ENCODE measurements at places on chromosomes 1 and 21.
A peak's percentile ranks its signal among the peaks of the same experiment; 100 is the strongest.

DNA sequence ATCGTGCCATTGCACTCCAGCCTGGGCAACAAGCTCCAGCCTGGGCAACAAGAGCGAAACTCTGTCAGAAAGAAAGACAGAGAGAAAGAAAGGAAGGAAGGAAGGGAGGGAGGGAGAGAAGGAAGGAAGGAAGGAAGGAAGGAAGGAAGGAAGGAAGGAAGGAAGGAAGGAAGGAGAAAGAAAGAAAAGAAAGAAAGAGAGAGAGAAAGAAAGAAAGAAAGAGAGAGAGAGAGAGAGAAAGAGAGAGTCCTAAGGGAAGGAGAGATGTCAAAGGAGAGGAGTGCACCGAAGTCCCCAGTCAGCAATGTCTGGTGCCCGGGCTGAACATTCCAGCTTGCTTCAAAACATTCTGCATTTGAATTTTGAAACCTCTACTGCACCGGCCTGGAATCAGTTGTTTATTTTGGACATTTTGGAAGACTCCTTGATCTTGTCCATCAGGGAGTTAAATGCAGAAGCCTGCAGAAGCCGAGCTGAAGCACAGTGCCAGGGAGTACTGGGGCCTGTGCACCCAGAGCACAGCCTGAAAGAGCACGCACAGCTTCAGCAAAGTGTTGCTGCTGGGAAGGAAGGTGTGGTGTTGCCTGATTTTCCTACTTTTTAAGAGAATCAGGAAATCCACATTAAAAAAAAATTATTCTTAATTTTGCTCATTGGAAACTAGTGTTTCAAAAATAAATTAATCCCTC lies 3.7 kb upstream of the IGSF3 start:
- DNase-seq = no peak

- DNase-seq = no peak
These were observed 32.3 kb downstream of the URB1 start for GRCh38 chr21:32360401-32360975.

DNA sequence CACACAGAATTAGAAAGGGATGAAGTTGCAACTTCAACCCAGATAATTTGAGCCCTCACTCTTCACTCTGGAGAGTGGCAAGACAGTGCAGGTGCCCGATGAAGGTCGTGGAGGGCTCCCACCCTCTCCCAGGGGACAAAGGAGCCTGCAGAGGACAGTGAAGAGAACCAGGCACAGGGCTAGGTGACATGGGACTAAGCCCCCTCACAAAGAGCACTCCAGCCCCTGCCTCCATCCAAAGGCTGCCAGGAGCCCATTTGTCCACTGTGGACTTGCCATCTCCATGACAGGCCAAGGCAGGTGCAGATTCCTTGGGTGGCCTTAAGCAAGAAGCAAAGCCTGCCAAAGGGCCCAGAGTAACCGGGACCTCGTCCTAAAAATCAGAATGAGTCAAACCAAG lies 15.1 kb downstream of the ERRFI1 start:
- no peak for DNase-seq

DNA sequence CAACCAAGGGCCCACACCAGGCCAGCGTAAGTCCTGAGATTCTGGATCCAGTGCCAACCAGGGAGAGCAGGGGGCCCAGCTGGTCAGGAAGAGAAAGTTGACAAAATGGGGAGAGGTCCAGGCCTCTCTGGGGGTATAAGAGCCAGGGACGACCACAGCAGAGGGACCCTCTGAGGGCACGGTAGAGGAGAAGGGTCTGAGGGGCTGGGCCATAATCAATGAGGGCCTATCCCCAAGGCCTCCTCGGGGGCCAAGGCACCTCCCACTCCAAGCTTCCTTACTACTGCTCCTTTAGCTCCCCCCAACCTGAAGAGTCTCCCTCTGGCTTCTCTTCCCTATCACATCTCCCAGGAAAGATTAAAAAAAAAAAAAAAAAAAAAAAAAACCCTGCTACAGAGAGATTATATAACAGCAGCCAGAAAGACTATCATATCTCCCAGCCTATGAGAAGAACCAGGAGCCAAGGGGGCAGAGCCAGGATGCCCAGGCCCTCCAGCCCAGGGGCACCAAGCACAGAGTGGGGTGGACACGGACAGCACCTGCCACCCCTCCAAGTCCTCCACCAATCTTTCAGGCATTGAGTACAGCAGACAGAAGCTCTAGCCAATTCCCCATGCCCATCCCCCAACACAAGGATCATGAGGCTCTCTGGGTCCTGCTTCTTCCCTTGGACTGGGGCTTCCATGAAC lies 2.7 kb downstream of the MEF2D start:
- DNase-seq = no peak

GRCh38 chr1:56188855-56189254 lies 390.5 kb downstream of the PLPP3 start:
- DNase-seq = no peak

GRCh38 chr1:17615157-17615556 lies 75.7 kb downstream of the ARHGEF10L start:
- DNase-seq = no peak

DNA sequence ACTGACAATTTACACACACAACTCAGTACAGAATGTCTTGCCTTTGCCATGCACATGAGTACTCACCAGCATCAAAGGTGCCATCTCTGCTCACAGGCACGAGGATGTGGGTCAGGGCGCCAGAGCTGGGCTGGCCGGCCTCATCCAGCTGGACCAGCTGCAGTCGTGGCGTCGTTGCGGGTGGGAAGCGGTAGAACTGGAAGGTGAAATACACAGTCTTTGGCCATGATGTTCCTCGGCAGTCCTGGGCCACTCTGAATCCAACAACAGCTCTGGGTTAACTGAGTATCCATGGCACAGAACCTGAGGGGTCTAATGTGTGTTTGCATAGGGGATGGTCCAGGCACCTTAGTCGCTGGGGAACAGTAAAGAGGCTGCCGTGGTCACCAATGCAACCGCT lies 87.7 kb downstream of the NPHP4 start:
- no peak for DNase-seq

DNA sequence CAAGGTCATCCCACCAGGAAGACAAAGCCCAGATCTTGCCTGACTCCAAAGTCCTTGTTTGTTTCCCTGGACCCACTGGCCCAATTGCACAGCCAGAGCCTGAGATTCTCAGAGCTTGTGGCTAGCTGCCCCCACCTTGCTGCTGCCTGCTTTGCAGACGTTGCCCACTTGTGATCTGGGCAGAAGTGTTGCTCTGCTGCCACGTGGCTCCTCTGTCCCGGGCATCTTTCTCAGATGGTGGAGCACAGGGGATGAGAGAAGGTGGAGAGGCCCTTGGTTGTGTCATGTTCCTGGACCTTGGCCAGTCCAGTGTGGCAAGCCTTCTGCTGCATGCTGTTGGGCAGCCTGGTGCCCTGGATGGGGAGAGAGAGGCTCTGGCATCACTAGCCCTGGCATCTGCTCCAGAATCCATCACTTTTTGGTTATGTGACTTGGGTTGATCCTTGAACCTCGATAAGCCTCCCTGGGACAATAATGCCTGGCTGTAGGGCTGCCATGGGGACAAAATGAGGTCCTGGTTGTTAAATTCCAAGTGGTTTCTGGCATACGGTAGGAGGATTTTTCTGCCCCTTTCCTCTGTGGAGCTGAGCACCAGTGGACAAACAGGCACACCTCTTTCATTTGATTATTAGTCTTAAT lies 1.5 kb upstream of the NR0B2 start:
- DNase-seq = no peak

GRCh38 chr1:46526013-46526690 lies 25.3 kb downstream of the KNCN start:
- no peak for DNase-seq

DNA sequence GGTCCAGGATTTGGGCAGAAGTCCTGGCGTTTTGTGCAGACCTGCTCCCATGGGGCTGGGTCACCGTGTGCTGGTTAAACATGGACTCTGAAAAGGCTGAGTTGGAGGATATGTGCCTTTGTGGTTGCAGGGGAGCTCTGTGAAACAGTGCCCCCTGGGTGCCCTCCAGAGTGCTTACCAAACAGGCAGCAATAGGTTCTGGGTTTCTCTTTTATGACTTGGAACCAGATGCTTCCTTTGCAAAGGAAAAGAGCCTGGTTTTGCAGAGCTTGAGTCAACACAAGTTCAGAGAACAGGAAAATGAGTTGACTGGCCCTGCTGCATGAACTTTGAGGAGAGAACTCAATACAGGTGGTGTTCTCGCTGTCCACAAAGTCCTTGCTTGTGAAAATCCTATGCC lies 288.9 kb downstream of the TM2D1 start:
- no peak for DNase-seq

DNA sequence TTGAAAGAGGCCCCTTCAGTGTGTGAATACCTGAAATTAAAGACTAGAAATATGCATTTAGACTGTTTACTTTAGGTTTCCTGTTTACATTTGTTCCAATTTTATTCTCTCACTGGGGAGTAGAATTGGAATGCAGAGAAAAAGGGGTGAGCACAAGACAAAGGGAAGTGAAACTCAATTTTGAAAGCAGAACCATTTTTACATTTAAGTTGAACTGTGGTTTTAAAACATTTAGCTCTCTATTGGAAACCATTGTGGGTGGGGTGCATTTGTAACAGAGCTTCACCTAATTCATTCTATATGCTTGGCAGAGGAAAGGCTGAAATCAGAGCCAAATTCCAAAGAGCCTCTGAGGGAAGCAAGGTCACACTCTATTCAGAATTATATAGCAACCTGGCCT lies 235.3 kb upstream of the C1orf105 start:
- no peak for DNase-seq

- DNase-seq = no peak
These were observed 31.1 kb downstream of the ALG14 start for GRCh38 chr1:95041491-95042165.

DNA sequence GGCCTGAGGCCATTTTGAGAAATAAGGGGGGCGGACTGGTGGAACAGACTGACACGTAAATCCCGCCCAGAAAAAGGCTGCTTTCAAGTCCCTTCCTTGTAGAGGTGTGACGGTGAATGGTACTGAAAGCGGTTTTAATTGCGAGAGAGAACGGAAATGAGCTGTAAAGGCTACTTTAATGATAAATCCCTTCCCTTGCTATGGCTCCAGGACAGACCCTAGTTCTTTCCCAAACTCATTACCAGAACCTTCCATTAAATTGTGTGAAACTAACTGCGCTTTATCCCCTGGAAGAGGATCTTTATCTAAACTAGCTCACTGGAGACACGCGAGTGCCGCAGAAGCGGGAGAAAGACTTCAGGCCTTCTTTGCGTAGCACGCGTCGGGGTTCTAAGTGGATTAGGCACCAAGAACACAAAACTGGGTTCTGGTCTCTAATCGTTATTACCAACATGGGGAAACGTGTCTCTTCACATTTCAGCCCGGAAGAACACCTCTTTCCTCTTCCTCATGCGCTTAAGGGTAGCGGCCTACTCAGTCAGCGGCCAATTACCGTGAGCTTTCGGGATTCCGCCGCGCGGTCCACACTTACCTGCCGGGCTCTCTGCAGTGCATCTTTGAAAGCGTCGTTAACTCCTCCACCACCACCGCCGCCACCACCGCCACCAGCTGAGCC lies 441 bp downstream of the FUBP1 start:
- DNase-seq = peak; percentile 85

- DNase-seq = no peak
These were observed 1.8 kb downstream of the TMEM81 start for GRCh38 chr1:205082431-205082830.

GRCh38 chr1:200242110-200243041 lies 167.5 kb downstream of the ZNF281 start:
- no peak for DNase-seq

- DNase-seq = no peak
These were observed 20.5 kb downstream of the PRDM15 start for GRCh38 chr21:41858466-41859296.

- no peak for DNase-seq
These were observed 143.6 kb upstream of the WNT4 start for GRCh38 chr1:22286491-22286890.

GRCh38 chr1:229846351-229846750 lies 220.3 kb downstream of the URB2 start:
- DNase-seq = no peak
